ENCODE measurements at places on chromosomes 7 and 10. TPM values are rescaled to one million over a fixed set of nuclear protein-coding genes. Genes with fewer than 3 reads are reported as not detected.

DNA sequence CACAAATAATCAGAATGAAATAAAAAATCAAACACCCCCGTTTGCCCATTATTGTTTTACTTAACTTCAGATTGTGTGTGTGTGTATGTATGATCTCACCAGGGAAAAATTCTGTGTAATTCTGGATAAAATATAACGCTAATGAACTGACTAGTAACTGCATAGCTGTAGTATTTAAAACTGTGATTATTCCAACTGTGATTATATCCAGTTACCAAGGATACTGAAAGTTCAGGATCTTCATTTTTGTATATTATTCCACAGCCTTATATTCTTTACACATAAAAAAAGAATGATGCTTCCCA is 2.9 kb downstream of the TWIST1 start:
- H3K27ac ChIP-seq, result no peak overlapping the region
- no peak overlapping the region for H3K4me3 ChIP-seq
- peaks cover 6% of the 10 kb centered on the region for H3K36me3 ChIP-seq
- no peak for DNase-seq

- H3K4me1 ChIP-seq, result no peaks in the 10 kb centered on the region
- no peak overlapping the region for H3K4me3 ChIP-seq
- no peak for DNase-seq
- H3K27me3 ChIP-seq, result no peaks in the 10 kb centered on the region
These were observed 291.7 kb upstream of the SEMA3D start for GRCh38 chr7:85478530-85478929.

GRCh38 chr7:2387897-2388636 is 15.3 kb upstream of the CHST12 start:
- H3K4me3 ChIP-seq, result no peak overlapping the region
- no peaks in the 10 kb centered on the region for H3K36me3 ChIP-seq
- no peak for DNase-seq
- no peak overlapping the region for H3K27ac ChIP-seq

STAG3 gene
- 164 TPM for polyA plus RNA-seq

DNA sequence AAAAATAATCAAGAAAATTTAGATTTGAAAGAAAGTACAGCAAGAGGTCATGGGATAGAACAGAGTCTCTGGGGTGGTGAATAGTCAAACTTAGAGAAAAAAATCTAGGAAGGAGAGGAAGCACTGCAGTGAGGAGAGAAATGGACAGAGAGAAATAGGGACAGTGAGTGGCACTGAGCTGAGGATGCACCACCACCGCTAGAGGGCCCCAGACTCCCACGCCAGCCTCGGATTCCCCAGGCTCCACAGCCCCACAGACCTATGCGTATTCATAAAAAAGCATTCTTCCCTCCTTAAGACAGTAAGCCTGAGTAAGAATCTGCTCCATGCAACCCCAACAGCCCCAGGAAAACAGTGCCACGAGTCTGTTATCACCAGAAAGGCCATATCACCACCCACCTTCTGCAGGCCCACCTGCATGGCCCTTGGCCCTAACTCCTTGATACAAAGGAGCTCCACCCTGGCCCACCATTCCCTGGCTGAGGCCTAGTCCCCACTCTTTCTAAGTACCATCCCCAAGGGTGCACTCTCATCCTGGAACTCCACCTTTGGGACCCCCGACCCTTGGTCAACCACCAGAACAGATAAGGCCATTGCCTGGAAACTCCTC is 91.0 kb downstream of the ALOX5 start:
- H3K27me3 ChIP-seq, result no peaks in the 10 kb centered on the region
- peaks cover 4% of the 10 kb centered on the region for H3K36me3 ChIP-seq
- peak; percentile 66 for DNase-seq
- H3K27ac ChIP-seq, result peak overlapping the region; percentile 90
- H3K4me3 ChIP-seq, result peak overlapping the region; percentile 58

Measured in naive B cell (primary cell).